Activated CD4-positive, alpha-beta T cell treated with anti-CD3 and anti-CD28 coated beads, Interleukin-10, Interleukin-2, amounts not matched to agents 100 ng/mL and 50 ng/mL, durations not matched to agents 16 hours and 8 hours (primary cell): ENCODE measurements at places on chromosomes 11 and 22.
A peak's percentile ranks its signal among the peaks of the same experiment; 100 is the strongest.

GRCh38 chr11:127651175-127651887 lies 650.8 kb upstream of the KIRREL3 start:
- no peak for DNase-seq

GRCh38 chr11:116610190-116610589 lies 162.6 kb downstream of the BUD13 start:
- DNase-seq = no peak

DNA sequence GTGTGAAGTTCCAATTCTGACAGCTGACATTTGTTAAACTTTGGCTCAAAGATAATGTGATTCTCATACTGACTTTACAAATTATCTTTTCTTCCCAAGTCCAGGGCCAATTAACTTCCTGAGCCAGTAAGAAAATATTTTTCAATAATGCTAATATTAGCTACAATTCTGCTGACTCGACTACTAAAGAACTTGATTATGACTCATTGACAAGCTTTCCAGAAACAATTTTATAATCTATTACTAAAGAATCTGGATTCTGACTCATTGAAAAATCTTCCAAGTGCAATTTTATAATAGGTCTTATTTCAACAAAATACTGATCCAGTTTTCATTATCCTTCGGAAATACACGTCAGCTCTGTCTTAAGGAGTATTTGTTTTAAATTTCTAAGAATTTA lies 12.9 kb upstream of the XKR3 start:
- no peak for DNase-seq

GRCh38 chr22:32202161-32202538 lies 2.7 kb downstream of the RFPL2 start:
- no peak for DNase-seq

- DNase-seq = no peak
Observed at GRCh38 chr11:46264976-46265375, 12.5 kb upstream of the CREB3L1 start.

DNA sequence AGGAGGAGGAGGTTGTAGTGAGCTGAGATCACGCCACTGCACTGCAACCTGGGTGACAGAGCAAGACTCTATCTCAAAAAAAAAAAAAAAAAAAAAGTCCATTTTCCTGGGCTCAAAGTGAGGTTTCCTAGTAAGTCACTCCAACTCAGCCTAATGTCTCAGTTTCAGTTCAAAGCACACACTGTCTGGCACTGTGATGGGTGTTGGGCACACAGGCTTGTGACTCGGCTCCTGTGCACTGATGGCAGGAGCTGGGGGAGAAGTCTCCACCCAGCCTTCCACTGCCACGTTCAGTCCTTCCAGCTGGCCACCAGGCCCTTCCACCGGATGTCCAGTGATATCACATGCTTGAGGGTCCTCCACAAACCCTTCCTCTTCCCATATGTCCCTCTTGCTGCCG lies 186.0 kb downstream of the CEP164 start:
- no peak for DNase-seq

DNA sequence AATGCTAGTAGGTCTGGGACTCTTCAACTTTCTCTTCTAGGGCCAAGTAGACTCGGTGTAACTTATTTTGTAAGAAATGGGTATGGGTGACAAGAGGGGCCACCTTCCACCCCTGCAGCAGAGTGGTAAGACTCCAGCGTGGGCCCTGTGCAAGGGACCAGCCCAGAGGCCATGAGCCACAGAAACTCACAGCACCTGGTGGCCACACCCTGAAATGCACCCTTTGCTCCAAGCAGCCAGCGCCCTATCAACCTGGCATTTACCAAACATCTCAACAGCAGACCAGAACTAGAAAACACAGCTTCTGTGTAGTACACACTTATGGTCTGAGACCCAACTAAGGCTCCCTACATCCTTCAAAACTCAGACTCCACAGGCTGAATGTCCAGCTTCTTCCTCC lies 5.7 kb downstream of the CDCA5 start:
- DNase-seq = peak; percentile 71
